ENCODE measurements at places on chromosomes 5 and 9. TPM values are rescaled to one million over a fixed set of nuclear protein-coding genes. Genes with fewer than 3 reads are reported as not detected.

DNA sequence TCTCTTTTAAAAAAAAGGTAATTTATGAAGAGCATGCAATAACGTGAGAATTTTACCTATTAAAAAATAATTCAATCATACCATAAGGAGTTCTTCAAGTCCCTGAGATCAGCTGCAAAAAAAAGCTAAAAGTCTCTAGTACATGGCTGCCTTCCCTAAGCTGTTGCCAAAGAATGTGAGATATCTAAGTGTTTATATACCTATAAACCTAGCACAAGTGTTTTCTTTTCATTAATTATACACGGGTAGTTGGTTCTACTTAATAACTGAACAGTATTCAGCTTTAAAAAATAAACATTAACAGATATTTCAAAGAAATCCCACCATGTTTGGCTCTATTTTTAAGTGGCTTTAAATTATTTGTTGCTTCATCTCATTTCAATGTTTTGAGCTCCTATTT, 25.9 kb downstream of the FNBP1 start:
- DNase-seq: no peak

- peak; percentile 69 for DNase-seq
These were observed at the start of gene GDNF for GRCh38 chr5:37839407-37840052. TSS of gene GDNF (minus strand) at chr5:37840041. CDS start at chr5:37834796, 5,245 bp downstream.

The HOMER1 gene
- total RNA-seq: 12.2 TPM

DNA sequence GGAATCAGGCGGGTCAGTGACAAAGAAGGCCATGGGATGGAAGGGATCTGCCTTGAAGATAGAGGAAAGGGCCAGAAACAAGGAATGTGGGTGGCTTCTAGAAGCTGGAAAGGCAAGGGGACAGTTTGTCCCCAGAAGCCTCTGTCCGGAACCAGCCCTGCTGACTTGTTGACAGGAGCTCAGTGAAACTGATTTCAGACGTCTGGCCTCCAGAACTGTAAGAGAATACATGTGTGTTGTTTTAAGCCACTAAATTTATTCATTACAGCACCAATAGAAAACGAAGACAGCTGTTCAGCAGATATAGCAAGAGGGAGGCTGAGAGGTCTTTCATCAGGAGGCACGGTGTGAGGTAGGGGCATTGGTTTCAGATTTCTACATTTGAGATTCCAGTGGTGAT, 422.5 kb downstream of the KDM4C start:
- no peak for DNase-seq

The ICE1 gene
- total RNA-seq: 20.3 TPM

The IRX2 gene
- 10.3 TPM for total RNA-seq

DNA sequence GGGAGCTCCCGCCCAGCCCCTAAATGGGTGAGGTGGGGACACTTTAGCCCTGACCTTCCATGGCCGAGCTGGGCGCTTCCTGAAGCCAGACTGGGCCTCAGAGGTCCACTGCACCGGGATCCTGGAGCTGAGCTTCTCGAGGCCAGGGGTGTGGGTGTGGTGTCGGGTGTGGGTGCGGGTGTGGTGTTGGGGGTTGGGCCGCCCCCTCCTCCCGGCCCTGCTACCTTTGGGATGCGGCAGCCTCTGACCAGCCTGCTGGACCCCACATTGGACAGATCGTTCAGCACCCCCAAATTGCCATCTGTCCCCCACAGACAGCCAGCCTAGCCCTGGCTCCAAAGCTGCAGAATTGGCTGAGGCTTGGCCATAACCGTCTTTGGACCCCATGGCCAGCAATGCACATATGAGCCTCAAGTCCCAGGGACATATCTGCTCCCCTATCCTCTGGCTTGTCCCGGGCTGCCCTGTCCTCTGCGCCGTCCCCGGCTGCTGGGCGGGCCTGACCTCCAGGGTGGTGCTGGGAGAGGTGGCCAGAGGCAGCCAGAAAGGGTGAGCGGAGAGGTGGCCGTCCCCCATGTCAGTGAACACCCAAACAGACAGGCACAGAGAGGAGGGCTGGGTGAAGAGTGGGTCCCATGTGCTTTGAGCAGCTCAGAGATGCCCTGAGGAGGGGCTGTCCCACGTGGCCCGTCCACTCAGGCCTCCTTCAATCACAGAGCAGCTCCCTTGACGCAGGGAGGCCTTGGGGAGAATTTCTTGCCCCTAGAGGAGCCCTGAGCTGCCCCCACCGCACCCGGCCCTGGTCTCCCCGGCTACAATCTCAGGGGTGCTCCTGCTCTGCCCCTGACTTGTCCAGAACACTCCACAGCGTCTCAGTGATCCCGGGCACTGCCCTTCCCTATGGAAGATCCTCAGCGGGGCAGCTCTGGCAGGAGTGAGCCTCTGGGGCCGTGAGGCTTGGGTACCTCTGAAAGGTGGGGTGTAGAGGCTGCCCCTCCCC, 3.4 kb upstream of the PTGDS start:
- no peak for DNase-seq

DNA sequence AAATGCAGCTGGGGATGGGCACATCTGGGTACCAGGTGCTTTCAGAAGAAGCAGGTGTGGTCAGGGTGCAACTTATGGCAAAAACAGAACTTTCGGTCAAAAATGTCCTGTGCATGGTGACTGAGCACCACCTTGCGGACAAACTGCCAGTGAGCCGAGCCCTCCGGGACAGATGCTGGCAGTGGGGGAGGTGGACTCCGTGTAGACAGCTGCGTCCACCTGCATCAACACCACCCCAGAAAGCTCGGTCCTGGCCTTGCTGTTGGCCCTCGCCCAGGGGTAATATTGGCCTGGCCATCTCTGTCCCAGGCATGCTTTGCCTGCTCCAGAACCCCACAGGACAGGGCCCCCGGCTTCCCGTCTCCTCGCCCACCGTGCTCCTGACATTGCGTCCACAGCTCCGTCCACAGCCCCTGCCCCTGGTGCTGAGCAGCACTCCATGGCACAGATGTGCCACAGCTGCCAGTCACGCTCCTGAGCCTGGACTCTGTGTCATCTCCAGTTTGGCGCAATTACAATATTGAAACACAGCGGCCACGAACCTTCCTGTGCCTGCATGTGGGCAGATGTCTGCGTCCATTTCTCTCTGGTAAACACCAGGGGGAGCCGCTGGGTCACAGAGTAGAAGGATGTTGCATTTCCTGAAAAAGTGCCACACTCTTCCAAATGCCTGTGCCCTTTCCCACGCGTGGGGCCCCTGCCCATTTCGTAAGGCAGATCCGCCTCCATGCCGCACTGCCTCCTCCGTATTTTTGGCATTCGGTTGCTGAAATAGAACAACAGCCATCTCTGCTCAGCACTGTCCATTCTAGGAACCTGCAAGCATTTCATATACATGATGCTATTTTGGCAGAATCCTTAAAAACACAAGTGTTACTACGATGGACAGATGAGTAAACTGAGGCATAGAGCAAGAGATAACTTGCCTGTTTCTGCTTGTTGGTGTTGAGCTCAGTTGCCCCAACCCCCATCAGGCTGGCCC, 33.4 kb upstream of the SLC6A19 start:
- peak; percentile 74 for DNase-seq

DNA sequence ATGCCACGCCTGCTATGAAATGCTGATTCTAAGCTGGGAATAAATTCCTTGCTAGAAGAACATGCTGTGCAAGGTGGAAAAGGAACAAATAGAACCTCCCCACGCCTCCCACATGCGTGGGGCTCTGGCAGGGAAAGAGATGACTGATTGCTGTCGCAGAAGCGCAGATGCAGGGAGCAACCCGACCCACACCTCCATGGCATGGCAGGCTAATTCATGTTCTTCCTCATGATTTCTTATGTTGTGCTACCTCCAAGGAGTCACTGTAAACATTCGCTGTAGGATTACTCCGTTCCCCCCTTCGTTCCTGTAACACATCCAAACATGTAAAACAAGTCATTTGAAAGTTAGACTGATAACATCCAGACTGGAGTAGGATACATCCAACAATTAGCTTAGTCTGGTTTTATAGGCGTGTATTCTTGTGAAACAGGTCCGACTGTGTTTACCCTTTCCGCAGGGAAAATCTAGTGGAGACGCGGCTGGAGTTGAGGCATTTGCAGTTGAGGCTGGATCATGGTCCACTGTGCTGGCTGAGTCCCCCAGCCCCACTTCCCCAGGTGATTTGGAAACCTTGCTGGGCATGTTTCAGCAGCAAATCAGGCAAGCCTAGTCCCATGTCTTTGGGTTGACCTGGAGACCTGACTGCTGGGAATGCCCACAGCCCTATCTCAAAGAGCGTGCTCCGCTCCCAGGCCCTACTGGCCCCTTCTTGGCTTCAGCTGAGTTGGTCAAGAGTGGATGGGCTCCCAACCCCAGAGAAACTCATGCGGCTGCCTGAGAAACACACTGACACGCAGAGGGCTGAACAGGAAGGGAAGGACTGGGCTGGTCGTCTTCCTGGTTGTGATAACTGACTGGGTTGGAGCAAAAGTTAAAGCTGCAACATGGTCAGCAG, 24.8 kb upstream of the ANKRD33B start:
- no peak for DNase-seq

The SLC30A5 gene
- 77.0 TPM for total RNA-seq

- DNase-seq: no peak
These were observed 245.3 kb upstream of the RASA1 start for GRCh38 chr5:87022415-87022814.

- DNase-seq: peak; percentile 23
These were observed 422 bp upstream of the TRIM32 start for GRCh38 chr9:116686693-116687073.

The PCDHB15 gene
- 0.86 TPM for total RNA-seq

GRCh38 chr5:94778732-94779131, 160.3 kb downstream of the SLF1 start:
- DNase-seq: no peak

GRCh38 chr5:139746691-139747582, 48.7 kb upstream of the PSD2 start:
- DNase-seq: peak; percentile 91

DNA sequence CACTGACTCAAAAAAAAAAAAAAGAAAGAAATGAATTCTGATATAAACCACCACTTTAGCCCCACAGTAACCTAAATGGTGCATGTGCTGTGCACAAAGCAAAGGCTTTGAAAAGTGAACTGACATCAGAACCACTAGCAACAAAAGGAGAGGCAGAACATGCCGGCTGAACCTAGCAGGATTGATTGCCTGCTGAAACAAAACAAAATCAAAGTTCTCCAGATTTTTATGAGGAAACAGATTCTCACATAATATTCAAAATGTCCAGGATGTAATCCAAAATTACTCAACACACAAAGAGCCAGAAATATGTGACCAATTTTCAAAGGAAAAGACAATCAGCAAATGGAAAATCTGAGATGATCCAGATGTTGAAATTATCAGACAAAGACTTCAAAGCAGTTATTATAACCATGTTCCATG, 37.9 kb downstream of the UBTD2 start:
- DNase-seq: no peak

DNA sequence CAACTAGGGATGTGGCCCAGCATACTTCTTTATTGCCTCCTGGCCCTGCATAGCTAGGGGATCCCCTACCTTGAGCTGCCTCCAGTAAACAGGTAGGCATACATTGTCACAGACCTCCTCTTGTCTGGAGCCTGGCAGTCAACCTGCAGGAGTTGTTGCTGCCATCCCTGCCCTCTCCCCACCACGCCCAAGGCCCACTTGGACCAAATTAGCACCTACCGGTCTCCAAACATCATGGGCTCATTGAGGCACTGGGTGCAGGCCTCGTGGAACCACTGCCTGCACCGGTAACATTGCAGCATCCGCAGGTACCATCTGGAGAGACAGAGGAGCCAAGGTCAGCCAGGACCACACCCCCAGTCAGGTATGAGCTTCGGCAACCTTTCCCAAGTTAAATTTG, 10.3 kb downstream of the PHF19 start:
- no peak for DNase-seq

DNA sequence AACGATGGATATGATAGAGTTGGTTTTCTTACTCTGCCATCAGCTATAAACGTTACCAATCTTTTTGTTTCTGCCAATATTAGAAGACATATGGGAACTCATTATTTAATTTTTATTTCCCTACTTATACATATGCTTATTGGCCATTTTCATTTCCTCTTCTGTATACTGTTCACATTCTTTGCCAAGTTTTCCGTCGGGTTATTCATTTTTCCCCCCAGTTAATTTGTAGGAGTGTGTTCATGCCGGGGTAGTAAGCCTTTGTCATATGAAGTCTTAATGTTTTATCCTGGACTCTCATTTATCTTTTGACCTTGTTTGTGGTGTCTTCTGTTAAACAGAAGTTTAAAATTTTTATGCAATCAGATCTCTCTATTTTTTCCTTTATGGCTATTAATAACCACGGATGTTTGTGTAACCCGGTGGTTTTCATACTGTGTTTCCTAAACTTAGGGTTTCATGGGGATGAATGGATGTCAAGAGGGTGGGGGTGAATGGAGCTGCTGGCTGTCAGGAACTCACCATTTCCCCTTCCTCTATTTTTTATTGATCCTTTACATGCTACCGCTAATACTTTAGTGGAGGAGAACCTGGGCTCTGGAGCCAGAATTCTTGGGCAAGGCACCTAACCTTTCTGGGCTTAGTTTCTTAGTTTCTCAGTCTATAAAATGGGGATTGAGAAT, 42.5 kb upstream of the PPARGC1B start:
- DNase-seq: no peak

DNA sequence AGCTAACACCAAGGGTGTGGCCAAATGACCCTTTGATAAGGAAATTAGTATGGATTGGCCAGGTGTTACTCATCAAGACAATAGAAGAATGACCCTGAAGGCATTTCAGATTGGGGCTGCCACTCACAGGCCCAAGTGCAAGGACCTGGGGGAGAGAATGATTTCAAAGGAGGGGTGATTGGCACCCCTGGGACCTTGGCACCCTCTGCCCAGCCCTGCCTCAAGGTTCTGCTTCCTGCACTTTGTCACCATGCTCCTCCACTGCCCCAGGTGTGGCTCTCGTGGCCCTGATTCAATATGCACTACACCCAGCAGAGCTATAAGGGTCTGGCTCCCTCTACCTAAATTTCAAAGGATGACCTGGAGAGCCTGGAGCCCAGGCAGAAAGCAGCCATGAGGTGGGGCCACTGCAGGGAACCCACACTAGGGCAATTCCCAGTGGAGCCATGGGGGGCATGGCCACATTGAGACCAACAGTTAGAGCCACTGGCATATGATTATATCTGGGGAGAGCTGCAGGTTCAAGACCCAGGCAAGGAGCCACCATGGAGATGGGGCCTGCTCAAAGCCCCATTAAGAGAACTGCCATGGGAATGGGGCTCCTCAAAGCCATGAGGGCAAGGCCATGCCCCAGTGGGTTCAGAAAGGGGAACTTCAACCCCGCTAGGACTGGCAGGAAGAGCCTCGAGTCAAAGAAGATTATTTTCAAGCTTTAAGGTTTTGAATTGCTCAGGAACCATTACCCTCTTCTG, 93.0 kb downstream of the CEMIP2 start:
- no peak for DNase-seq

The CHMP5 gene
- 250 TPM for total RNA-seq

The PCA3 gene
- not detected for total RNA-seq

The CCDC107 gene
- 8.6 TPM for total RNA-seq

The CLPTM1L gene
- total RNA-seq: 176 TPM

The FBLL1 gene
- total RNA-seq: 0.11 TPM

All from Daoy (cell line).